ENCODE measurements at places on chromosomes 12 and 14. TPM values are rescaled to one million over a fixed set of nuclear protein-coding genes. Genes with fewer than 3 reads are reported as not detected.
A peak's percentile ranks its signal among the peaks of the same experiment; 100 is the strongest.

- H3K27me3 ChIP-seq = peaks cover 18% of the 10 kb centered on the region
- H3K4me3 ChIP-seq = no peak overlapping the region
- no peak overlapping the region for H3K27ac ChIP-seq
- H3K36me3 ChIP-seq = no peaks in the 10 kb centered on the region
- H3K4me1 ChIP-seq = no peaks in the 10 kb centered on the region
Measured at GRCh38 chr14:36346052-36346451, 25.6 kb upstream of the MBIP start.

DNA sequence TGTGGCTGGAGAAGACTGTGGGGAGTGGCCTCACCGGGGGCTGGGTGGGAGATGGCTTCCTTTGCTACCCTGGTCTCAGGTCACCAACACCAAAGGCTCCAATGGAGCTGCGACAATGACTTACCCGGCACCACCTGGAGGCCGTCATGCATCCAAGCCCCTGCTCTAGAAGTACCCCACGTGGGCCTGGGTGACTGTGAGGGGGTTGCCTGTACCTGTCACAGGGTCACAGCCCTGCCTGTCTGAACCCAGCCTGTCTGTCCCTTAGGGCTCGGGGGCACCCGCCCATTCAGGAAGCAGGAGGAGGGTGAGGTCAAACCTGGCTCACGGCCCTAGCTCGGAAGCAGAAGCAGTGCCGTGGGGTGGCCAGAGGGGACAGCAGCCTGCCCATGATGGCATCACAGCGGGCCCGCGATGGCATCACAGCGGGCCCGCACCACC is 18.9 kb downstream of the ABCB9 start:
- peaks cover 29% of the 10 kb centered on the region for H3K4me1 ChIP-seq
- no peaks in the 10 kb centered on the region for H3K27me3 ChIP-seq
- no peaks in the 10 kb centered on the region for H3K36me3 ChIP-seq
- no peak overlapping the region for H3K4me3 ChIP-seq
- peak overlapping the region; percentile 74 for H3K27ac ChIP-seq

GRCh38 chr12:30570211-30570890 is 125.3 kb downstream of the IPO8 start:
- DNase-seq = no peak
- no peak overlapping the region for H3K27ac ChIP-seq
- H3K27me3 ChIP-seq = peaks cover 3% of the 10 kb centered on the region
- no peak overlapping the region for H3K4me3 ChIP-seq

- no peaks in the 10 kb centered on the region for H3K36me3 ChIP-seq
- no peaks in the 10 kb centered on the region for H3K27me3 ChIP-seq
- DNase-seq = no peak
- no peak overlapping the region for H3K27ac ChIP-seq
- no peaks in the 10 kb centered on the region for H3K4me1 ChIP-seq
Measured at GRCh38 chr12:103858953-103859601, 18.0 kb upstream of the NT5DC3 start.

SERPINA3 gene
- not detected for total RNA-seq

All from activated naive CD8-positive, alpha-beta T cell treated with anti-CD3 and anti-CD28 coated beads for 36 hours (primary cell).